ENCODE measurements at places on chromosomes 11 and 22. TPM values are rescaled to one million over a fixed set of nuclear protein-coding genes. Genes with fewer than 3 reads are reported as not detected.

Gene CEND1
- 2.4 TPM for total RNA-seq

Gene APOBEC3H
- 0.26 TPM for total RNA-seq

Gene GSTT2B
- total RNA-seq, result 3.0 TPM

Gene PNPLA5
- total RNA-seq, result 0.45 TPM

Gene VPREB3
- total RNA-seq, result not detected

DNA sequence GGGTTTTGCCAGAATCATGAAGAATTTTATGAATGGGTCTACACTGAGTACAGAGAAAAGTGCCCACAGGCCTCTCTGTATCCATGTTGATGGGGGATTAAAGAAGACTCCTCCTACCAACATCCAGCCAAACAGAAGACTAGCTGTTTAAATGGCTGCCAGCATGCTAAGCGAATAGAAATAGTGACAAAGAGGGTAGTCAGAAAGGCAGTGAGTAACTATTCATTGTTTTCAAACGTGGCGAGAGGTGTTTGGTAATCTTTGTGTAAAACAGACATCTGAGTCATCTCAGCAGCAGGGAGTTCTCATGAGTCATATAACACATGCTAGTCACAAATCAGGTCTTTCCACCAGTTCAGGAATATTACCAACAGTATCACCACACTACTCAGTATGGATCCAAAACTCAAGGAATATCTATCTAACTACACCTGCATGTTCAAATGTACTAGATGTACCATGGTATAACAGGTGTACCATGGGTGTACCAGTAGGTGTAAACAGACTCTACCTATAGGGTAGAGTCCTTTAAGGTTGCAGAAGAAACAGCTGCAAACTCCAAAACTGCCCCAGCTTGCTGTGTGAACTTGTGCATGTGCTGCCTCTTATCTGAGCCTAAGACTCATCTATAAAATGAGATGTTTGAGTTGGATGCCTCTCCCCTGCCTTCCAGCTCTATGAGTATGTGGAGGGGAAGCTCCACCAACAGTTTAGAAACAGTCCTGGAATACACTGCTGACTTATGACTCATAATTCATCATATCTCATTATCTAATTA, 82.0 kb downstream of the SLC1A2 start:
- peak; percentile 100 for DNase-seq

DNA sequence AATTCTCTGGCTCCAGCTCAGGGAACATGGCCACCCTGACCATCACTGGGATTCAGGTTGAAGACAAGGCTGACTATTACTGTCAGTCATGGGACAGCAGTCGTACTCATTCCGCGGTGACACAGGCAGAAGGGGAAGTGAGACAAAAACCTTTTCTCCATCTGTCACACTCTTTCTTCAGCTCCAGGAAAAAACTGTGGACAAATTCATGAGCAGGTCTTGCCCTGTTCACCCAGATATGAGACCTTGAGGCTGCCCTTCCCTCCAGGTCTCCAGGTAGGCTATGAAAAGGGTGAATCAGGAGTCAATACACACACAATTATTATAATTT, 39.4 kb upstream of the GGTLC2 start:
- DNase-seq, result no peak

DNA sequence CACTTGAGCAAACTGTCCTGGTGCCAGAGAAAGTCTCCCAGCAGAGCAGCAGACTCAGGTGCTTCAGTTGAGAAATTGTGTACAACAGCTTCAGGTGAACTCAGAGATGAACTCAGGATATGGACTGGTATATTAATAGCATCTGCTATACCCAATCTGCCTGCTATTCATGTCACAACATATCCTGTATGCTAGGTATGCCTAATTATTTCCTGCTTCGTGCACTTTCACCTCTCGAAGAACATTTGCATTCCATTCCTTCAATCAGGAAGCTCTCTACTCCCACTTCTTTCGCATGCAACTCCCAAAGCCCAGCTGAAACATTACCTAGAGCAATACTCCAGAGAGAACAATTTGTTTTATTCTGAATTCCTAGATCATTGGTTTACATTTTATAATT, 207.7 kb downstream of the KCNA4 start:
- DNase-seq, result no peak

DNA sequence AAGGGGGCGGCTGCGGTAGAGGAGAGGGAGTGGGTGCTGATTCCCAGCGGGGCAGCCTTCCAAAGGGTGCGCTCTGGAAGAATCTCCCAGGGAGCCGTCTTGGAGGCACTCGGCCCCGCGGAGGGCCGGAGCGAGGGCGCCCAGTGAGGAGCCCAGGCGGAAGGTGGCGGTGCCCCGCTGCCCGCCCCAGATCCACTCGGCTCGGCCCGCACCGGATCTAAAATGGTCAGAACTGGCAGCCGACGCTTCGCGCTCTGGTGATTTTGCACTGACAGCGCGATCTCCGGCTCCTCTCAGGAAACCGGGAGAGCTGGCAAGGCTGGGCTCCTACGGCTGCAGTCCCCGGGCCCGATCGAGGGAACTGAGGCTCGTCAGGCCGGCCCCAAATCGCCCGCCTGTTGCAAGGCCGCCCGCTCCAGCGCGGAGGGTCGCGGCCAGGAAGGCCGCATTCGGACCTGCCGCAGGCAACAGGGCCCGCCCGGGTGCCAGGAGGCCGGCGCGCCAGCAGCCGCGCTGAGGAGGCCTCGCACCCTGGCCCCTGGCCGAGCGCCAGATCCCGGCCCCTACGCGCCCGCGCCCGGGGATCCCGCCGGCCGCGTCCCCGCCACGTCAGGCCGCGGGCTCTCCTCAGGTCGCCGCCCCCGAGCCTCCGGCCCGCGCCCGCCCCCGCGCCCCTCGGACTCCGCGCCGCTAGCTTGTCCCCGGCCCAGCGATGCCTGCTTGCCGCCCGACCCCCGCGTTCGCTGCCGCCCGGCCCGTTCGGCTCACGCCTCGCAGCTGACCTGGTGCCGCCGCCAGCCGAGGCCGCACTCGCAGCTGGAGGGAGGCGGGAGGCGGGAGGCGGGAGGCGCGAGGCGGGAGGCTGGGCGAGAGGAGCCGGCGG, at the start of gene KLHL22:
KLHL22 (minus strand) TSS at position 818 of the 883 bp plus-strand sequence. CDS start 6,584 bp downstream, outside the sequence.
- peak; percentile 38 for DNase-seq

DNA sequence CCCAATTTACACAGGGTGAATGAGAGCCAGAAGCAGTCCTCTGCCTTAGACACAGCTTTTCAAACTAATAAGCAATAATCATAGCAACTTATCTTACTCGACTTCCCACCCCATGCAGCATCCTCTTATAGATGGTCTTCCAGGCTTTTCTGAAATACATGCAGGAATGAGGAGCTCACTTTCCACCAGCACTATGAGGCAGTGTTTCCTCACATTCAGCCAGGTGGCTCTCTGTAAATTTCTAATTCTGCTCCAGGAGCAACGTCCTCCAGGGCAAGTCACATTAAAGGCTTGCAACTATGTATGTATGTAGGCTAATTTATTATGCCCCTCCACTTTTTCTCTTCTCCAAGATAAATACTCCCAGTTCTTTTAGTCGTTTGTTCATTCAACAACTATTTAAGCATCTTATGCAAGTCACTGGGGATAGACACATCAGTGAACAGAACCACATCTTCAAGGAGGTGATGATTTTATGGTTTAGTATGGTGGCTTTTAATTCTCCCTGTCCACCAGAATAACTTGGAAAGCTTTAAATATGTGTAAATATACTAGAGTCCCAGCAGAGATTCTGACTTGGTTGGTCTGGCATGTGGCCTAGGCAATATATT, 59.9 kb downstream of the PAK1 start:
- DNase-seq, result no peak

DNA sequence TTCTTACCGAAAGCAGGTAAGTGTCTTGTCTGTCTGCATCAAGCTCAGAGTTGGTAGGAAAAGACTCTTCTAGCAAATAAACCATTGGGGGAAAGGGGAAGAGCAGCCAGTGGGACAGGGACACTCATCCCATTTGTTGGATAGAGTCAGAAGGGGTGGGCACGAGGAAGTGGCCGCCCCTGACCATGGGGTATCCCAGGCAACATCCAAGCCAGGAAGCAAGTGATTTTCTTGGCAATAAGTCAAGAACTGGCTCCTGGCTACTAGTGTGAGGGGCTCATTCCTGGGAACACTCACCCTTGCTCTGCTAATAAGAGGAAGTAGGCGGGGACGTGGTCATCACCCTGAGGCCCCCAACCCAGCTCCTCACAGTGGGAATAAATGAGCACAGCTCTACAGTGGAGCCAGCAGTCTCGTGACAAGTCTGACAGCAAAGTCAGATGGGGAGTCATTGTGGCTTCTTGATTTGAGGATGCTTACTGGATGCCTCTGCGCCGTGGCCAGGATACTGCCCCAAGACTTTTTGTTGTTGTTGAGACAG, 6.7 kb downstream of the SLC25A18 start:
- no peak for DNase-seq

DNA sequence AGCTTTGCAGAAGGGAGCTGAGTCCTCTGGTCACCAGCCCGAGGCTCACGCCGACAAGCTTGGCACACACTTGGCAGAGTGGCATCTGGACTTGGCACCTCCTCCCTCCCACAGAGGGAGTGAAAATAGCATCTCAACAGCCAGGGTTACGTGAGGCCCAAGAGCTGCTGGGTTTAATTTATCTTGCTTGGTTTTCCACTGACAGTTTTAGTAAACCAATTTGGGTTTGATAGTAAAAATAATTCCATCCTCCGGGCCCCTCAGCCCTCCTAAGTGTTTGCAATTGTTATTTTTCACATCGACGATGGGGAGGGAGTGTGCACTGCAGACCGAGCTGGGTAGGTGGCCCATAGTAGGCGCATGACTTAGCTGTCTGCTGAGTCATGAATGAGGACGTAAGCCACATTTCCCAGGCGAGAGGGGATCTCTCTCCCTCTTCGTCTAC, 107.6 kb upstream of the ASPHD2 start:
- peak; percentile 55 for DNase-seq

- no peak for DNase-seq
Measured at GRCh38 chr11:44983786-44984185, 33.1 kb upstream of the TP53I11 start.

DNA sequence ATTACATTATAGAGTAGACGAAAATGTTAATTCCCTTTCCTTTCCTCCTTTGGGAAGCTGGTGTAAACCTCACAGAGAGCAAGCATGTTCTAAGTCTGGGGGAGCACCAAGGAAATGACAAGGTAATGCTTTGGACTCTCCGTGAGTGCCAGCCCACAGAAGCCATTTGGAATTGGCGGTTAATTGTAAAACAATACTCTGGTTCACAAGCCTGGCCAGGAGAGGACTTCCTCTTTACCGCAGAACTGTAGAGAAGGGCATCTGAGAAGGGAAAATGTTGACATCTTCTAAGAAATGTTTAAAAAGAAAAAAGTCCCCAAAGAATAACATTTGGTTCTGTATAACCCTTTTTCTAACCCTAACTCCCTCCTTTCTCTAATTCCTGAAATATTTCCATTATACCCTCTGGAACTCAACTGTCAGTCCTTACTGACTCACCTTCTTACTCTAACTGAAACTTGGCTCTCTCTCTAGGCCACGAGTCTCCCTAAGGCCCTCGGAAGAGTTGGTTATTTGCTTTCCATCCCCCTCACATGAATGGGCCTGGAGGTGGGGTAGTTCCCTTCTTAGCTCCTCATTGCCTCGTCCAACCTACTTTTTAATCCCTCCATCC, 379.8 kb downstream of the SOX6 start:
- DNase-seq, result no peak

- DNase-seq, result no peak
Measured at GRCh38 chr11:66467034-66467659, 442 bp downstream of the PELI3 start.

- DNase-seq, result peak; percentile 75
Measured at GRCh38 chr11:128290106-128290840, 297.1 kb downstream of the ETS1 start.

GRCh38 chr11:70845591-70846041, 406.8 kb downstream of the SHANK2 start:
- no peak for DNase-seq

All from LHCN-M2 (cell line).